ENCODE measurements at places on chromosomes 11 and 22. TPM values are rescaled to one million over a fixed set of nuclear protein-coding genes. Genes with fewer than 3 reads are reported as not detected.

Gene SCGB1D2
- not detected for total RNA-seq

Gene LSP1
- total RNA-seq, result 0.98 TPM

Gene ADM2
- under 0.01 TPM for total RNA-seq

Gene OR51B6
- total RNA-seq, result not detected

Gene SLC7A4
- 1.5 TPM for total RNA-seq

Gene KRTAP5-1
- total RNA-seq, result not detected

Gene PKDREJ
- total RNA-seq, result under 0.01 TPM

Gene PGA3
- 0.49 TPM for total RNA-seq

Gene HBB
- 155 TPM for total RNA-seq

Gene GLB1L3
- total RNA-seq, result 0.49 TPM

Gene EPS8L2
- total RNA-seq, result 1.2 TPM

Gene PRSS23
- 19.9 TPM for total RNA-seq

Gene OR8K1
- total RNA-seq, result not detected

Gene MAPK8IP2
- total RNA-seq, result 70.3 TPM

Gene UPK3A
- not detected for total RNA-seq

Gene OR52H1
- total RNA-seq, result not detected

Gene HBE1
- total RNA-seq, result 0.98 TPM

Gene KMT5B
- 123 TPM for total RNA-seq

Gene SLC5A1
- total RNA-seq, result not detected

Gene OR52I2
- not detected for total RNA-seq

Gene SHISAL1
- total RNA-seq, result 25.8 TPM

Gene OR52N4
- 0.25 TPM for total RNA-seq

Gene EIF3L
- total RNA-seq, result 467 TPM

Gene SCUBE2
- 3.9 TPM for total RNA-seq
